ENCODE measurements at places on chromosomes 2 and 18.

DNA sequence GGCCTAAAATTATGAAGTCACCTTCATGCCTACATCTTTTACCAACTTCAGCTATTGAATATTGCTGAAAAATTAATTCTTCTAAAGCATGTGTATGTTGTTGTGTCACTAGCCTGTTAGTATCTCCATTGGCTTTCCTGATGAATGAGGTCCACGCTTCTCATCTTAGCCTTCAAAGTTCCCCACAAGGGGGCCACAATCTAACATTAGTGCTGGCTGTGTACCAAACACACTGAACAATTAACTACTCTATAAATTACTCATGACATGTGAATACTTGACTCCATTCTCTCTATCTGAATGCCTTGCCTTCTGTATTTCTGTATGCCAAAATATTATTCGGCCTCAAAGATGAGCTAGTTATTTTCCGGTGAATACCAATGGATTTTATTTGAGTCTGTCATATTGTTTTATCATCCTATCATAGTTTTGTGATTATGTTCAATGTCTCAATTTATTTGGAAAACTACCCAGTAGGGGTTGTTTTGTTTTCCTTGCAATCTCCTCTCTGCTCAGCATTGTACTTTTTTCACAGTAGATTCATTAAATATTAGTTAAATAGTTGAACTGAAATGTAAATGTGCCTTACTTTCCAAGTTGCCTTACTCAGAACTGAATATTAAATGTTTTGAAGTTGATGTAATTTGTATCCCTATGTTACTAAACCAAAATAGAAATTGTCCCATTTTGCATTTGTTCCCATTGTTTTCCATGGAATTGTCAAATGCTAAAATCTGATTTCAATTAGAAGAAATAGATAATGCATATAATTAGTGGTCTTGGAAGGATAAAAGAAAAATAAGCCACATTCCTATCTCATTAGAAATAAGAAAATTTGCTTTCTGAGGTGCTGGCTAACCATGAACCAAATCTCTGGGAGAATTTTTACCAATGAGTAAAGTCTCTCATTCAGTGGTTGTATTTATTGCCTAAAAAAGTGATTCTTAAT lies 208.4 kb upstream of the COL3A1 start:
- DNase-seq: peak; percentile 25

- DNase-seq: no peak
These were observed 65.0 kb downstream of the NCK2 start for GRCh38 chr2:105809723-105810122.

DNA sequence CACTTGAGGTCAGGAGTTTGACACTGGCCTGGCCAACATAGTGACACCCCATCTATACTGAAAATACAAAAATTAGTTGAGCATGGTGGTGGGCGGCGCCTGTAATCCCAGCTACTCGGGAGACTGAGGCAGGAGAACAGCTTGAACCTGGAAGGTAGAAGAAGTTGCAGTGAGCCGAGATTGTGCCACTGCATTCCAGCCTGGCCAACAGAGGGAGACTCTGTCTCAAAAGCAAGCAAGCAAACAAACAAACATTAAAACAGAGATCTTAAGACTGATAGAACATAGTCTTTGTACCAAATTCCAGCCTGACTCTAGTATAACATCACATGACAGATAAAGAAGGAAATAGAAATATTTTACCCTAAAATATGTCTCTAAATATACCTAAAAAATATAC lies 168.1 kb downstream of the PTPRM start:
- no peak for DNase-seq

GRCh38 chr2:111671426-111672150 lies 212.4 kb downstream of the ANAPC1 start:
- no peak for DNase-seq

DNA sequence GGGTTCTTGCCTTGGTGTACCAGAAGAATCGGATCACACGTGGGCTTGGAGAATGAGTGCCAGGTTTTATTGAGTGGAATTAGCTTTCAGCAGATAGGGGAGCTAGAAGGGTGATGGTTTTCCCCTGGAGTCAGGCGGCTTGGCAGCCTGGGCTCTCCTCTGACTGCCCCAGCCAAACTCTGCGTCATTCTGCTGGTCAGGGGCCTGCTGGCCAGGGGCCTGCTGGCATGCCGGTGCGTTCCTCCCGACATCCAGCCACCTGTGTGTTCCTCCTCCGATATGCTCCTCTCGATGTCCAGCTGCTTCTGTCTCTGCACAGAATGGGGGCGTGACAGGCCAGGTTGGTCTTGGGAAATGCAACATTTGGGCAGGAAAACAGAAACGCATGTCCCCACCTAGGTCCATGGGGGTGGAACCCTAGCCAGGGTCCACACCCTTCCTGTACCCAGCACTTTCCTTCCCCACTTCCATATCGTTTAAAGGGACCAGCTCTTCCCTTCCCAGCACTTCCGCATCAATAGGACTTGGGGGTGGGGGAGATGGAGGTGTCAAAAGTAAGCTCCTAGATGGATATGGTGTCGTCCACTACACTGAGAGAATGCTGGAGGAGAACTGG lies 85.3 kb downstream of the VWA3B start:
- no peak for DNase-seq
